ENCODE measurements at places on chromosomes 1 and 21.

DNA sequence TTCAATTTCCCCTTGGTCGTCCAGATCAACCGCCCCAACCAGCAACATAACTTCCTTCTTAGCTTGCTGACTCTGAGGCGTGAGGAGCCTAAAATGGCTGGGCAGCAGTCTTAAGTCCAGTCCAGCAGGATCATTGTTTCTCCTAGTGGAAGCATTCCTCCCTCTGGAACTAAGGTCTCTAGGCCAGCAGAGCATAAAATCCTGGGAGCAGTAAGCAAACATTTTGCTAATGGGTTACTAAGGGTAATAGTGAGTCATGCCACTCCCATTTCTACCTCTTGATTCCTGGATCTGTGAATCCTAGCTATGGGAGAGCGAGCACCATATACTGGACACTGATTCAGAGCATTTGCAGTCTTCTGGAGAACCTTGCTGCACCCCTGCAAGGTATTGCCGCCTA lies 59.9 kb downstream of the ADSS2 start:
- no peak for DNase-seq

GRCh38 chr21:25518491-25518911 lies 88.8 kb downstream of the MRPL39 start:
- no peak for DNase-seq

- DNase-seq, result no peak
These were observed 9.8 kb upstream of the PLCH2 start for GRCh38 chr1:2466270-2466665.

- DNase-seq, result no peak
These were observed 351.3 kb upstream of the SGIP1 start for GRCh38 chr1:66182551-66183178.

DNA sequence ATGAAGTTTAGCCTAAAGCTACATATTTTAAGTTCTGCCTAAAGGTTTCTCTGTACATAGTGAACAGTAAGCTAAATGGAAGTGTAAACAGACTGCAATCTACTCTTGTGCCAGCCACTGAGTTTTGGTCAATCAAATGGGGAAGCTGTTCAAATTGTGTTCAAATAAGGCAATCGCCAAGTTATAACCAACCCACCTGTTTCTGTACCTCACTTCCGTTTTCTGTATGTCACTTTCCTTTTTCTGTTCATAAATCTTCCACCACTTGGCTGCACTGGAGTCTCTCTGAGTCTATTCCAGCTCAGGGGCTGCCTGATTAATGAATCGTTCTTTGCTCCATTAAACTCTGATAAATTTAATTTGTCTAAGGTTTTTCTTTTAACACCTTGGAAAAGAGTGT lies 10.8 kb upstream of the THEM4 start:
- DNase-seq, result no peak

DNA sequence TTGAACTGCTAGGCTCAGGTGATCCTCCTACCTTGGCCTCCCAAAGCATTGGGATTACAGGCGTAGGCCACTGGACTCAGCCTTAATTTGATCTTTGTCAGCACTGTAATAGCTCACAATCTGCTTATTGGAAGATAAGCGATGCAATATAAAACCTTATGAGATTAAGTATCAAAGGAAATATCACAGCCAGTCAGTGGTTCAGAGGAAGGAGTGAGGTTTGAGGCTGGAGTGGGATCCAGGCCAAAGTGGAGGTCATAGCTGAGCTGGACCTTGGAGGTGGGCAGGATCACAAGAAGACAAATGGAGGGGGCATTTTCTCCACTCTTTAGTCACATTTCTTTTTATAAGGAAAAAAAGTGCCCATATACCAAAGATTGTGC lies 228.5 kb downstream of the RHOU start:
- DNase-seq, result no peak

DNA sequence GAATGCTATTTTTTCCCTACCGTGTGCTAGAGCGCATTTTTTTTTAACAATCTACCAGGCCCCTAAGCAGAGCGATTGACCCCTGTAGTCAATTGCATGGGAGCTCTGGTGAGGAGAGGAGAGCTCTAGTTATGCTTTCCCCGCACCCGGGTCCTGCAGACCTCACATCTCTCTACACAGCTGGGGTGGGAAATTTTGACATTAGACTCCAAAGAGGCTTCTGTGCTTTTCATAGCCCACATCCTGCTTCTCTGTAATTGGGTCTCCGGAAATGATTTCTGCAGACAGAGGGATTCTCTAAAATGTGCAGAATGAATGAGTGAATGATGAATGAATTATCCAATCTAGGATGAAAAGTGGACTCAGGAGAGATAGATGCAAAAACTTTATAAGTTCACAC lies 41.5 kb upstream of the DUSP10 start:
- DNase-seq, result no peak

DNA sequence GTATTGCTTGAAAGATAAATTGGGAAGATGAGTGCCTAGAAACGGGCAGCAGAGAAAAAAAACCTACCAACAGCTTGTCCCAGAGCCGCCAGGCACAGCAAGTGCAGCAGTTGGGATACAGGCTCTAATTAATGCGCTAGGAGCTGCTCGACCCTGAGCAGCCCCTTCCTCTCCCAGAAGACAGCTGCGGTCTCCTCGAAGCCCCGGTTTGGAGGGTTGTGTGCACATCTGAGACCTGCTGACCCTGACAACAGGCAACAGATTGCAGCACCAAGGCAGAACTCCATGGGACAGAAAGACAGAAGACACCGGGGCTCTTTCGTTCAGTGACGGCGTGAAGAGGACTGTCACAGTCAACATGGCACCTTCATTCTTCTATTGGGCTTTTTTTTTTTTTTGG lies 101.4 kb downstream of the TSEN15 start:
- no peak for DNase-seq

DNA sequence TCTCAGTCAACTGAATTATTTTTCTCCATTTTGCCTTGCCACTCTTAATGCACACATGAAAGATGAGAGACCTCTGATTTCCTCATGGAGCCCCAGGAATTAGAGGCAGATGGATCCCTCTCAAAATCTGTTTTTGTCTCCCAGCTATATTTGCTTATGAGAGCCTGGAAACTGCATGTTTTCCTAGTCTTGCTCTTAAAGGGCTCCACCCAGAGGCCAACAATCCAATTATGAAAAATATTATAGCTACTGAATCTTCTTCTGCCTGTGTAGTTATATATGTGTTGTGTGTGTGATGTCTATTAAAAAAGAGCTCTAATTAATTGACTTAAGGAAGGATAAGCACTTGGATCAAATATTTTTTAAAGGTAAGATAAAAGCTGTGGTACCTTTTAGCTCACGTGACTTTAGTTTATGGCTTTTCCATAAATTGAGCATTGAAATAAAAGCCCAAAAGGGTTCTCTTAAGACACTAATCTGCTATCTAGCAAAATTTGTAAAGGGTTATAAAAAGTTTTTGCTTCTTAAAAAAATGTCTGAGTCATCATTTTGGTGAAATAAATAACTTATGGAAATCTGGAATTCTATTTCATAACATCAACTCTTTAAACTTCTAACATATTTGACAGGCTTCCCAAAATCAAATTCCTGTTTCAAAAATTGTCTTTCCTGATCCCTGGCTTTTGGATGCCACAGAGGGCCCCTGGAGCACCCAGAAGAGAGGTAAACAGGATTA lies 31.2 kb upstream of the TSPEAR start:
- DNase-seq, result no peak

DNA sequence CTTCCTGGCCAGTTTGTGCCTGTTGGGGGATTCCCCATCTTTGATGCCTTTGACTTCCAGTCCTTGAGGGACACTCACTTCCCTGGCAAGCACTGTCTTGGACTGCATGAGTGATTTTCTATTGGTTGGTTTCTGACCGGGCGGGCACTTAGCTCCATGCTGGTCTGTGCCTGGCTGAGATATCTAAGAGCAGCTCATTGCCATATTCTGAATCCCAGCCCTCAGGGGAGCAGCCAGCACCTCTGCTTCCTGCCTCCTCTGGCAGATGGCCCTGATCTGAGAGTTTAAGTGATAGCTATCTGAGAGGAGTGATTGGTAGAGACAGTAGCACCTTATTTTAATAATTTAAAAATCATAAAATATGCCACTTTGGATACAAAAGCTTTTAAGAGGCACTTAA lies 52.5 kb downstream of the DISC1 start:
- DNase-seq, result no peak

GRCh38 chr21:42459082-42459460 lies 37.0 kb downstream of the RSPH1 start:
- DNase-seq, result no peak

- DNase-seq, result no peak
These were observed 176.9 kb downstream of the FGGY start for GRCh38 chr1:59473831-59474230.

- DNase-seq, result no peak
These were observed 11.8 kb upstream of the TTC22 start for GRCh38 chr1:54812801-54813484.

- DNase-seq, result no peak
These were observed 26.1 kb downstream of the NENF start for GRCh38 chr1:212458817-212459216.

DNA sequence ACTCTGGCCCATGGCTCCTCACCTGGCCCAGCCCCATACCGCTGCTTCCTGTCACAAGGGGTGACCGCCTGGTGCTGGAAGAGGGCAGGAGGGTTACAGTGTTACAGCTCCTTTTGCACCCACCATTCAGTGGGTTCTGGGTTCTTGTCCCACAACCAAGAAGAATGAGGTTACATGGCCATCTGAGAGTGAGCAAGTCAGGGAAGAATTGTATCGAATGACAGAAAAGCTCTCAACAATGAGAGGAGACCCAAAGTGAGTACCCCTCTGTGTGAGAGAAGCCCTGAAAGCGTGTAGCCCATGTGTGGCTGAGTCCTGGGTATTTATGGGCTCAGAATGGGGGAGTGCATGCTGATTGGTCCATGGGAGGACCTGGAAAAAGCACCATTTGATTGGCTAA lies 888.5 kb downstream of the ADGRL2 start:
- DNase-seq, result no peak

DNA sequence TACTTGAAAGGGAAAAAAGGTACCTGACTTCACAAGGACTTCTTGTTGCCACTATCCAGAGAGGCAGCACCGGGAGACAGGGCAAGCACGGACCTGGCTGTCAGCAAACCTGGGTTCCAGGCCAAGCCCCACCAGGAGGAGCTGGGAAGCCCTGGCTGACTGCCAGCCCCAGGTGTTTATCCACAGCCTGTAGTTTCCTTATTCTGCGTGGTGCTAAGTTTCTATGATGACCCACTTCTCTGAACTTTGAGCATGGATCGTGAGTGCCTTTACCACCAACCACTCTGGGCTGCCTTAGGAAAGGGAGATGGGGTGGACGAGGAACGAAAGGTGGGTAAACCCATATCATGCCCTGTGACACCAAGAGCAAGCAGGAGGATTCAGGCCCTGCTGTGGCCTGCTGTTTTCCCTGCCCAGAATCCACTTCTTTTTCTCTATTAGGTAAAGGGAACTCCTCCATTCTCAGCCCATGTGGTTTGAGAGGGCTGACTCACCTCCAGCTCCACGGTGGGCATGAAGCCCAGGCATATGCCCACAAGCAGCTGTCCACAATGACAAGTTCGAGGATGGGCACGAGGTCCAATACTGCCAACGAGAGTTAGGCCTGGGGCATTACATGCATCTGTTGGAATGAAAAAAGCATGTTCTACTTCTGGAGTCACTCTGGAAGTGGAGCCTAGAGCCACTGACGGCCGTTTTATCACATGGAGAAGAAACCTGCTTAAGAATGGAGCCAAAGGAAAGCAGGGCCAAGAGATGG lies 20.3 kb downstream of the TSPAN2 start:
- DNase-seq, result no peak

GRCh38 chr1:24998563-24999245 lies 68.6 kb upstream of the RUNX3 start:
- DNase-seq, result no peak

- DNase-seq, result no peak
These were observed 14.7 kb upstream of the GPR37L1 start for GRCh38 chr1:202107801-202108731.

- DNase-seq, result no peak
These were observed 4.4 kb downstream of the B4GALT2 start for GRCh38 chr1:43983253-43983899.

- no peak for DNase-seq
These were observed 118.4 kb downstream of the ATF6 start for GRCh38 chr1:161884475-161884874.

DNA sequence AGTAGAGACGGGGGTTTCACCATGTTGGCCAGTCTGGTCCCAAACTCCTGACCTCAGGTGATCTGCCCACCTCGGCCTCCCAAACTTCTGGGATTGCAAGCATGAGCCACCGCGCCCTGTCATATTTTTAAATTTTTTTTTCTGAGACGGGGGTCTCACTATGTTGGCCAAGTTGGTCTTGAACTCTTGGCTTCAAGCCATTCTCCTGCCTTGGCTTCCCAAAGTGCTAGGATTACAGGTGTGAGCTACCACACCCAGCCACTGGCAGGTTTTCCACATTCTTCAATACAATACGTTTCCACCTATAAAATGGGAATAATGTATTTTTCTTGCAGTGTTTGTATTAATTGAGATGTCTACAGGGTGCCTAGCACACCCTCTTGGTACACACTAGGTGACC lies 3.4 kb upstream of the LEFTY1 start:
- DNase-seq, result no peak

GRCh38 chr1:94329986-94330385 lies 88.2 kb upstream of the ABCD3 start:
- DNase-seq, result no peak

DNA sequence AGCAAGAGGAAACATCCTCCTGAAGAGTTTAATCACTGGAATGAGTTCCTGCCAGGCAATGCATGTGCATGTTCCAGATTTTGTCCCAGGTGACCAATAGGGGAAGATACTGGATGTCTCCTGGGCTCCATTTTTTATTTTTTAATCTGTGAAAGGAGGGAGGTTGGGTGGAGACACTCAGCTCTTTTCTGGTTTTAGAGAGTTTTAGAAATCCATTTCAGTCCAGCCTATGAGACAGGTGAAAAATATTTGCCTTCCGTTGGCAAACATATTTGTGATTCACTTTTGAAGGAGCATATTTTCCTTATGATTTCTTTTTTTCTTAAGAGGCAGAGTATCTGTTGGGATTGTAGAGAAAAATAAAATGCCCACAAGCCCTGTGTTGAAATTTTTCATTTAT lies 70.7 kb downstream of the ABCA4 start:
- DNase-seq, result no peak

DNA sequence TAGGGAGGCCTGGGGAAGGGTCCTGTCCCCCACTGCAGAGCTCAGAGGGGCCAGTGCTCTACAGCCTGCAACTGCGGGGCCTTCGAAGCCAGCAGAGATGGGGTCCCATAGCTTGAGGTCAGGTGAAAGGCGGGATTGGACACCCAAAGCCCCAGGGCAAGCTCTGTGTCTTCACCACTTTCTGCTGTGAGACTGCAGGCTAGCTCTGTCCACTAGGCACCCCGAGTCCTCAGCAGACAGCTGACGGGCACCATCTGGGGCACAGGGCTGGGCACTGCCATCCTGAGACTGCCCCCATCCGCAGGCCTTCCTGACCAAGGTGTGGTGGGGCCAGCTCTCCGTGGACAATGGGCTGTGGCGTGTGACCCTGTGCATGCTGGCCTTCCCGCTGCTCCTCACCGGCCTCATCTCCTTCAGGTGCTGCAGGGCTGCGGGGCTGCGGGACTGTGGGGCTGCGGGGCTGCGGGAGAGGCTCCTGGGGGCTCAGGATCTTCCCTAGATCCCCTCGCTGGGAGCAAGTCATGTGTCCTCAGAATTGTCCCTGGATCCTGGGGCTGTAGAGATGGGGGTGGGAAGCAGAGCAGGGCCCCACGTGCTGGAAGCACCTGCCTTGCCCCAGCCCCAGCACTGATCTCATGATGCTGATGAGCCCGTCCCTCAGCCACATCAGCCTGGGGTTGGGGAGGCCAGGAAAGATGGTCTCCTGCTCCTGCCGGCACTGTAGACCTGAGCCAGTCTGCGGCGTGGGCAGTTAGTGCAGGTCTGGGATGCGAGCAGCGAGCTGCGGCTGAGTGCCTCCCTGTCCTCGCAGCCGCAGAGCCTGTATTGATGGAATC lies 46.8 kb downstream of the TRPM2 start:
- DNase-seq, result no peak

GRCh38 chr1:87200875-87201638 lies 127.6 kb upstream of the LMO4 start:
- DNase-seq, result no peak

All from stimulated activated CD8-positive, alpha-beta memory T cell treated with anti-CD3 and anti-CD28 coated beads, Interleukin-4, amount 100 ng/mL, for 1 hour (primary cell).